Neural progenitor cell (in vitro differentiated cells): ENCODE measurements at places on chromosomes 6 and 20. TPM values are rescaled to one million over a fixed set of nuclear protein-coding genes. Genes with fewer than 3 reads are reported as not detected.

- no peak for DNase-seq
These were observed 297.3 kb upstream of the KCNQ5 start for GRCh38 chr6:72324591-72324990.

- DNase-seq: no peak
These were observed 469.9 kb upstream of the IRAK1BP1 start for GRCh38 chr6:78397499-78397898.

- no peak for DNase-seq
These were observed 151.6 kb upstream of the KCNG1 start for GRCh38 chr20:51174536-51174935.

GRCh38 chr20:53773792-53774401, 180.3 kb upstream of the ZNF217 start:
- DNase-seq: no peak

GRCh38 chr6:130259140-130259539, 36.4 kb upstream of the SAMD3 start:
- DNase-seq: no peak

DNA sequence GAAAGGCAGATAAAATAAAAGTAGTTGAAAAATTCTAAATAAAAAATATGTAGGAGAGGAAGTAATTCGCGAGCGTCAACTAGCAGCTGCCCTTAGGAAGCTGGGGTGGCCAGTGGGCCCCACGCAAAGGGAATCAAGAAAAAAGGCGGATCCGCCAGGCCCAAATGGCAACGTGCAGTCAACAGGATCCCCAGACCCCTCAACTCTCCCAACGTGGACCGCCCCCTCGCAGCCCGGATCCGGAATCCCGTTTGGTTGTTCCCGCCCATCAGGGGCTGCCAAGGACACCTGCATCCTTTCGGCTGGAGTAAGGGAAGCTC, 296 bp downstream of the DZANK1 start:
- no peak for DNase-seq

DNA sequence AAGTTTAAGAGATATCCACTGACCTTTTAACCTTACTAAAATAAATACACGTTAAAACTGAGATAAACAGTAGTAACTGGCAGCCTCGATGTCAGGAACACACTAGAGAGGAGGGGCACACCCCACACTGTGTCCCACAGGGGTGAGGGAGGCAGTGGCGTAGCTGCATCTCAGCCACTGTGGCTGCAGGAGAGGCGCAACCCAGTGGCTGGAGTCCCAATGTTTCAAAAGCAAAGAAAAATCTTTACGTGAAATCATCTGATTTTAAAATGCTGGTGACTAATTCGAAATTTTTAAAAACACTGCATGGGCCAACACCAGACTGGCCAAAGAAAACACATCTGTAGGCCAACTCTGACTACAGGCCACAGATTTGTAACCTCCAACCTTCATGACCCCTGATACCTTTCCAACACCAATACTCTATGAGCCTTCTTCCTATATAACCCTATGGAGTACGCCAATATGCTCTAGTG, 54.7 kb downstream of the TRAM2 start:
- no peak for DNase-seq

GRCh38 chr6:131443514-131443913, 129.5 kb upstream of the ARG1 start:
- no peak for DNase-seq

GRCh38 chr20:50121858-50122271, 8.9 kb upstream of the UBE2V1 start:
- DNase-seq: no peak

DNA sequence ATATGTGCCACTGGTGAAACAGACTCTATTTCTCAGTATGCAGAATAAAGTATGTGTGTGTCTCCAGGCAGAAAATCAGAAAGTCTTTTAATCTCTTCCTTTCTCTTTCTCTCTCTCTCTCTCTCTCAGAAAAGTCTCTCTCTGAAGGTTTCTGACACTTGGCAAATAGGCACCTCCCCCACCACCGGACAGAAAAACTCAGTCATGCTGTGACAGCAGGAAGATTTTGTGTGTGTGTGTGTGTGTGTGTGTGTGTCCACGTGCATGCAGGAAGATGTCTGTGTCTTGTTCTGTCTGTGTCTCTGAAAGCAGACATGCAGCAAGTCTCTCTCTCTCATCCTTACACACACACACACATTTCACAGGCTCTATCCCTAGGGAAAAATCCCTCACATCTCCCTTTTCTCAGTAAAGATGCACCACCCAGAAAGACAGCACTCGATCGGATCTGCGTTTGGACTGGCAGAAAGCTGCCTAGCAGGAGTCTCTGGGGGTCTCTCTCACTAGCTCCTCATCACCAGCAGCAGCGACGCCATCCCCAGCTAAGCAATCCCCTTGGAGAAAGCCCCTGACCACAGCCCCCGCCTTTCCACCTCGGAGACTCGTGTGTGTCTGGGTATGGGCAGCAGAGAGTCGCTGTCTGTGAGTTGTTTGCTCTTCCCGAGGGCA, 98.3 kb downstream of the EDN3 start:
- DNase-seq: peak; percentile 29

GRCh38 chr20:32823078-32823477, 3.3 kb downstream of the MAPRE1 start:
- peak; percentile 16 for DNase-seq

DNA sequence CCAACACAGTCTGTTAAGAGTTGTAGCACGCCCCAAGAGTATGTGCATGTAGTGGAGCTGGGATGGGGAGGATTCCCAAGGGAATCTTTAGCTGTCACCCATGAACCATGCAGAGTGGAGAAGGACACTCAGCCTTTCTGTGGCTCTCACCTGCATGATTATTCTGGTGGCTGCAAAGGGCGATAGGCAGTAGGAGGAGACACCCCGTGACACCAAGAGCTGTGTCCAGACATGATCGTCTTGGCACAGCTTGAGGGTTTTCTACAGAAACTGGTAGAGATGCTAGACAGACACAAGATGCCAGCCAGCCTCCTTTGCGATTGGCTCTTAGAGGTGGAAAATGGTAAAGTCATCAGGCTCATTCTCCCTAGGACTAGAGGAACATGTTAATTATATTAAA, 3.1 kb upstream of the CSE1L start:
- no peak for DNase-seq

- no peak for DNase-seq
These were observed 31.7 kb downstream of the C6orf58 start for GRCh38 chr6:127608554-127609270.

- DNase-seq: peak; percentile 76
These were observed 95.5 kb upstream of the TRAF3IP2 start for GRCh38 chr6:111701146-111701545.

GRCh38 chr6:161351858-161352257, 78.0 kb upstream of the AGPAT4 start:
- no peak for DNase-seq

- no peak for DNase-seq
These were observed 166.4 kb upstream of the ZNF217 start for GRCh38 chr20:53760025-53760441.

DNA sequence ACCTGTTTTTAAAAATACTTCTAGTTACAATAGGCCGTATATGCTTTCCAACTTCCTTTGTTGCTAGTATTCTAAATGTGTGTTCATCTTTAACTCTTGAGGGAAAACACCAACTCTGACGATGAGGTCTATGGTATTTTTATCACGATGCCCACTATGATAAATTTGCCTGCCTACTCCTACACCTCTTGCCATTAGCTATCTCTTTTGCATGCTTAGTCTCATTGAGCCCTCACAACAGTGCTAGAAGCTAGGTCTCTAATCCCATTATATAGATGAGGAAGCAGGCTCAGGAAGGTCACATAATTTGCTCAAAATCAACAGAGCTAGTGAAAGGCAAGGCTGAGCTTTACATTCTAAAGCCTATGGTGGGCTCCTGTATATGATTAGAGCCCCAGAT, 13.2 kb downstream of the AAR2 start:
- DNase-seq: peak; percentile 48

DNA sequence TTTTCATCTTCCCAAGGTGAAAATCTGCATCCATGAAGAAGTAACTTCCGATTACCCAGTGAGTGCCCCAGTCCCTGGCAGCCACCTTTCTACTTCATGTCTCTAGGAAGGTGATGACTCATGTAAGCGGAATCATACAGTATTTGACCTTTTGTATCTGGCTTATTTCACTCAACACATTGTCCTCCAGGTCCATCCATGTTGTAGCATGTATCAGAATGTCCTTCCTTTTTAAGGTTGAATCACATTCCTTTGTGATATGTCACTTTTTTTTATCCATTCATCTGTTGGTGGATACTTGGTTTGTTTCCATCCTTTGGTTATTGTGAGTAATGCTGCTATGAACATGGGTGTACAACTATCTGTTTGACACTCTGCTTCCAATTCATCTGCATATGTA, 176.3 kb upstream of the CDYL start:
- no peak for DNase-seq

DNA sequence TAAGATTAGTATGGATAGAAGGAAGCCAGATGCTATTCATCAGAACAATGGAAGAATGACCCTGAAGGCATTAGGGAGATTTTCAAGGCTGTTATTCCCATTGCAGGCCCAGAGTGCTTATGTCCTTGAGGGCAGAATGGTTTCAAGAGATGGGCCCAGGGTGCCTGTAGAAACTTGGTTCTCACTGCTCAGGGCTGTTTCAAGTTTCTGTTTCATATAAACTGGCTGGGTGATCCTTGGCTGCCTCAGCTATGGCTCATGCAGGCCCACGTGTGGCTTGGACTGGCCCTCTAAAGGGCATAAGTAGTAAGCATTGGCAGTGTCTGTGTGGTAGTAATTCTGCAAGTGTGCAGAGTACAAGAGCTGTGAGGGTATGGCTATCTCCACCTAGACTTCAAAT, 540.9 kb upstream of the MAN1A1 start:
- DNase-seq: no peak

DNA sequence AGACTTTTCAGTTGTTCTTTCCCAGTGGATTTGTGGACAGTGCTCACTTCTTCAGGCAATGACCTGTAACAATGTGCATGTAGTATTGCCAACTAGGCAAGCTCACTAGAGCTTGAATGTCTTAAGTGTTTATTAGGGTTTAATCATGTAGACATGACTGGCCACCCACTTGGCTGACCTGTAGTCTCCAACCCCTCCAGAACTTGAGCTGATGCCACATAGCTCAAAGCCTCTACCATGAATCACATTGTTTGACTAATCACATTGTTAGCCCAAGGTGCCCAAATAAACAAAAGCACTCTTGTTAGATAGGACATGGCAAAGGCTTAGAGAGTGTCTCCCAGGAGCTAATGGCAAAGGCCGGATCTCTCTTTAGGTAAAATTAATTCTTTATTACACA, 272.7 kb downstream of the GRIK2 start:
- DNase-seq: peak; percentile 7

DNA sequence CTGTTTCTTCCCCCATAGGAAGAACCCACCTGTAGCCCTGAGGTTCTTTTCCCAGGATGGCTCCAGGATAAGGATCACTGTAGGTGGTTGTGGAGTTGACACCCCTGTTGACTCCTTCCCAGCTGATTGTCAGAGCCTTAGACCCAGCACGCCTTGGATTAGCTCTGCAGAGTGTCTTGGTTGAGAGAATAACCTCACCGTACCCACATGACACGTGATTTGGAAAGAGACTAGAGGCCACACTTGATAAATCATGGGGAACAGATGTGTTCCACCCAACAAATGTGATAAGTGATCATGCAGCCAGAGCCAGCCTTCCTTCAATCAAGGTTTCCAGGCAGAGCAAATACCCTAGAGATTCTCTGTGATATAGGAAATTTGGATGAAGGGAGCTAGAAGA, 12.2 kb downstream of the BTN3A1 start:
- no peak for DNase-seq

DNA sequence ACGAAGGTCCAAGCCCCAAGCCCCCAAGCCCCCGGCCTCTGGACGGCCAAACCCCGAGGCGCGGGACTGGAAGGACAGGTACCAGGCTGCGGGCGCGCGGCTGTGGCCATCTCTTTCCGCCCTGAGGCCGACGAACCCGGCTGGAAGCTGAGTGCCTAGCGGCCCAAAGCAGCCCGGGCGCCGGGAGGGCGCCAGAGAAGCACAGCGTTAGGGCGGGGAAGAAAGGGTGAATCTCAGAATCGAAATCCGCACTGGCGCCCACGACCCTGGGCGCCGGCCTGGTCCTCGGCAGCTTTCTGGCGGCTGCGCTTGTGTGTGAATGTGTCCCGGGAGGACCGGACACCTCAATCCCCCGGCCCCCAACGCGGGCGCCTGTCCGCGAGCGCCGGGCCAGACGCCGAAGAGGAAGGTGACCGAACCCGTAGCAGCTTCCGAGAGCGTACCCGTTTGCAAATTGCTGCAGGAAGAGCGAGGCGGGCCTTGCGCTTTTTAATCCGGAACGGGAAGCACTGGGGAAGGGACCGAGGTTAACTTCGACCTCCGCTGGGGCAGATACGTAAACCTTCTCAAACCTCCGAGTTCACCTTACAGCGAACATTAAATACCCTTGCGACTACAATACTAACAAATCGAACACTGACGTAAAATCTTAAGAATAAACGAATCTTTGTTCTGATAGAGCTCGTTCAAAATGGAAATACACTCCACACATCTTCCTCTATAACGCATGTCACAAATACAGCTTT, 2.9 kb downstream of the NRN1 start:
- peak; percentile 85 for DNase-seq

Gene ENPP1
- total RNA-seq: 7.8 and 9.7 TPM in 2 replicates

Gene RNF39
- not detected in 2 replicates for total RNA-seq

Gene C20orf96
- 5.0 and 6.0 TPM in 2 replicates for total RNA-seq

Gene PLTP
- 22.3 and 54.4 TPM in 2 replicates for total RNA-seq

Gene LRRN4
- not detected in 2 replicates for total RNA-seq

Gene GABRR1
- total RNA-seq: not detected in 2 replicates

Gene CLPSL1
- not detected in 2 replicates for total RNA-seq

Gene TINAG
- not detected in 2 replicates for total RNA-seq

Gene TAPBP
- 1.7 and 6.3 TPM in 2 replicates for total RNA-seq
